Thymus (tissue), 14 donors: ENCODE measurements at places on chromosomes 4 and X.

- no peak for DNase-seq
These were observed 93.6 kb downstream of the DCTD start for GRCh38 chr4:182823576-182823975.

DNA sequence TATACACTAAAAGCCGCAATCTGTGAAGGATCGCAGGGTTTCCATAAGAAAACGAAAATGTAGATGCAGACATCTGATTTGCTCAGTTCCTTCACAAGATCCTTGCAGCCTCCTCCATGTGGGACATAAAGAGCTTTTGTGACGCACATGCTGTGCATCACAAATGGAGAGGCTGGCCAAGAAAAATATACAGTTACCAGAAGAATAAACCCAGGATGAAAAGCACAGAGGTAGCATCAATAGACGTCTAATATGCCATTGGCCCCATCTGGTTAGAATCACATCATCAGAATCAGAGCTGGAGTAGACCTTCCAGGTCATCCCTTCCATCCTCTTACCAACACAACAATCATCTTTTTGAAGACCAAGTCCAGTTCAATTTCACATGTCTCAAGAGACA is 517.4 kb downstream of the RAB28 start:
- no peak for DNase-seq

DNA sequence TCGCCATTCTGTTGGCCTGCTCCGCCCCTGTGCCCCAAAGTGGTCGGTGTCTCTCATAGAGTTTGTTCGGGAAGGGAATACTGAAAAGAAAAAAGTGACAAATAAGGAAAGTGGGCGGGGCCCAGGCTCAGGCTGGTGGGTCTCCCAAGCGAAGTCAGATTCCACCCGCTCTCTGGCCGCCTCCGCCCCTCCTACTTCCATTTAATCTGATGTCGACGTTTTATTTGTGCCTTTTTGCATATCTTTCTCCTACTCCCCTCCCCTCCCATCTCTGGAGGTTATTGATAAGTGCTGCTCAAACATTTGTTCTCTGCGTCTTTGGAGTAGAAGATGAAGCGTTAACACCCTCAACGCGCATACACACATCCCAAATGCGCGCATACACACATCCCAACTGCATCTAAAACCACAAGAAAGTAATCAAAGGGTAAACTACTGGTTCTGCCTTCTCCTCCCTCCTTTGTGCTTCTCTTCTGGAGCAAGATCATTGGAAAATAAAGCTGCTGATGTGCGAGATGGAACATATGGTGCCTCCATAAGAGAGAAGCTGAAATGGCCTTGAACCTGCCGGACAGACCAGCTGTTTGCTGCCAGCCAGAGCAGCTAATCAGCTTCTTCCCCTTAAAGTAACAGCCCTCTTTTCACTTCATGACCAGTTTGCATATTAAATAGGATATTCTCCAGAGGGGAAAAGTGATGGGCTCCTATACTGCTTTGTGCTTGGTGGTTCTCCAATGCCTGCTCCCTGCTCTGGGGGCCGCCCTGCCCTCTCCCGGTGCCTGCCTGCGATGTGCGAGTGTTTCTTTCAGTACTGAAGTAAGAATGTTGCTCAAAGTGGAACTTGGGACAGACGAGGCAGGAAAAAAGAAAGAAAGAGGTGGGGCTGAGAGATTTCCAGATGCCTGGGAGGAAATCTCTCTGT is 3.1 kb downstream of the MAMLD1 start:
- no peak for DNase-seq

GRCh38 chr4:177293208-177294033 is 16.3 kb upstream of the NEIL3 start:
- DNase-seq, result no peak

DNA sequence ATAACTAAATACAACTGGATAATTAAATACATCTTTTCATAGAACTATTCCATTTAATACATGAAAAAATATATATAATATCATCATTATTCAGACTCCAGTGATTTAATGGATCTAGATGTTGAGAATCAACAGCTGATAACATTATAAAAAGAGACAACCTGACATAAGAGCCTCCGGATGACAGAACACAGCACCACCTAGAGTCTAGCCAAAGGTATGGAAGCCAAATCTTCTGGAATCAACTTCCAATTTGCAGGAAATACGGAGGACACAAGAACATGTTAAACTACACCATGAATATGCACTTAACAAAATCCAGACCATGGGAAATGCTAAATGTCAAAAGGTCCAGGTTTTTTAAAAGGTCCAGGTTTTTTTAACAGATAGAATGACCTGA is 55.0 kb downstream of the LRBA start:
- no peak for DNase-seq

- DNase-seq, result no peak
These were observed 56.1 kb upstream of the NAP1L2 start for GRCh38 chrX:73270753-73271152.

- DNase-seq, result no peak
These were observed 135.1 kb downstream of the CHIC2 start for GRCh38 chr4:53929311-53929710.

DNA sequence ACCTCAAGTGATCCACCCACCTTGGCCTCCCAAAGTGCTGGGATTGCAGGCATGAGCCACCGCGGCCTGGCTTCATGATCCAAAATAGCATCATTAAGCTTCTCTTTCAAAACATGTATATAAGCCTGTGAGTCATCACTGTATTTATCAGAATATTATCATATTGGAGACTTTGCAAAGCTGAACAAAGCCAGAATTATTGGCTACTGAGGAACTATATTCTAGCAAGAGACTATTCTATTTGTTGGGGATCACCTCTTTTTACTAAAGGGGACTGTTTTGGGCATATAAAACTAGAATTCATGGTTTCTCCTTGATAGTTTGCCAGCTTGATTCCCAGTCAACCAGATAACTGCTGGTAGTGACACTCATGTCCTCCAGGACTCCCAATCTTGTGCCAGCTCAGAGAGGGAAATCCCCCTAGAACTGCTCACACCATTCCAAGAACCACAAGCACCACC is 40.1 kb downstream of the TET2 start:
- no peak for DNase-seq

- DNase-seq, result no peak
These were observed 28.1 kb upstream of the ZNF330 start for GRCh38 chr4:141192564-141192963.

GRCh38 chrX:43096830-43097229 is 318.9 kb upstream of the PPP1R2C start:
- DNase-seq, result no peak

DNA sequence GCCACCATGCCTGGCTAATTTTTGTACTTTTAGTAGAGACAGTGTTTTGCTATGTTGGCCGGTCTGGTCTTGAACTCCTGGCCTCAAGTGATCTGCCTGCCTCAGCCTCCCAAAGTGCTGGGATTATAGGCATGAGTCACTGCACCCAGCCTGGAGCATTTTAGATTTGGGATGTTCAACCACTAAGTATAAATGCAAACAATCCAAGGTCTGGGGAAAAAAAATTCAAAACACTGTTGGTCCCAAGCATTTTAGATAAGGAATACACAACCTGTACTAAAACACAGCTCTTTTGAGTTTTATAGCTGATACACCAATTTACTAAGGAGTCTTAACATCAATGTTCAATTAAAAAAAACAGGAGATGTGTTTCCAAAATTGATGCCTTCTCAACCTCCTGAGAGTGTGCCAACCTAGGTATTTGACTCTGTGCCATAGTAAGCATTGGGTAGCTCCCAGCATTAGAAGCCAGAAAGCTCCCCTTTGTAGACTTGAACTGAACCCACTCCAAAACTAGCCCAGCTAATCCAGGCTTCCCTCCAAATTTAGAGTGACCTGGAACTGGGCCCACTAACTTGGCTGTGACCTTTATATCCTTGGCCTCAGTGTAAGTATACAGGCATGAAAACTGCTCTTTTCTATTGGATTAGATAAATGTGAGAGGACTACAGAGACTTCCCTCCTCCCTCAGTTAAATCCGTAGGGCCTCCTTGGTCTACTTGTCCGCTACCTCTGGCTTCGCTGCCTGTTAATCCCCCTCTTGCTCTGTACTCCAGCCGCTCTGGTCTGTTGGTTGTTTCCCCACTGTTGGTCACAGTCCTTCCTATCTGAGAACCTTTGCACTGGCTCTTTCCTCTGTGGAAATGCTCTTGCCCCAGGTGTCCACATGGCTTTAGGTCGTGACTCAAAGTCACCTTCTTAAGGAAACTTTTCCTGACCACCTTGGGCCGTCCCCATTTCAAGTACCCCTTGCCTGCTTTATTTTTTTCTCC is 77.6 kb downstream of the CCKAR start:
- DNase-seq, result no peak

DNA sequence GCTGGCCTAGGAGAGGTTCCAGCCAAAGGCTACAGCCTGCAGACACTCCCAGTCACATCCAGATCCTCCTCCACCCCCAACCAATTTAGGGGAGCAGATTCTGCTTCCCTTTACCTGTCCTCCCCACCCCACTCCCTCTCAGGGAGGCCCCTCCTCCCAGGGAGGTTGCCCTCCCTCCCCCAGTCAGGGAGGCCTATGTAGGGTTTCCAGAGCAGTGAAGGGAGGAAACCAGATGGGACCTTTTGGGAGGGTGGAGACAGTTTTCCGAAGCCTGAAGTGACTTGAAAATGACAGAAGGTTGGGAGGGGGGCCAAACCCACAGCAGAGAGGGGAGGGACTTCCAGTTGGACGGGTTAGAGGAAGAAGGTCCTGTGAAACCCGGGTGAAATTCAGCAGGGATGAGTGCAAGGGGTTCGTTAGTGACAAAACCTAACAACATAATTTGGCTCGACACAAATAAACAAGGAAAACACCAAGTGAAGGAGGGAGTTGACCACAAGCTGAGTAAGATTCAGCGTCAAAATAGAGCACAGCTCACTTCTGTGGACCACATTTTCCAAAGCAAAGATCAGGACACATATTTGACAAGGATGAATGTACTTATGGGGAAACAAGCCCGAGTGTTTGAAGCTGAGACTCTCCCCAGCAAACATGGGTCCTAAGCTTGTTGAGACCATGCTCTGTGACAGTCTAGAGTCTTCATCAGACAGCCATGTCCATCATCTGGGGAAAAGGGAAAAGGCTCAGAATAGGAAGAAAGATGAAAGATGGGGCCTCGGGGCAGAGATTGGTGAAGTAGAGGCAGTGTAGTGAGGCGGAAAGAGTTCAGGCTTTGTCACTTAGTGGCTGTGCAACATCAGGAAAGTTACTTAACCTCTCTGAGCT is 46.4 kb downstream of the PRPS1 start:
- no peak for DNase-seq

DNA sequence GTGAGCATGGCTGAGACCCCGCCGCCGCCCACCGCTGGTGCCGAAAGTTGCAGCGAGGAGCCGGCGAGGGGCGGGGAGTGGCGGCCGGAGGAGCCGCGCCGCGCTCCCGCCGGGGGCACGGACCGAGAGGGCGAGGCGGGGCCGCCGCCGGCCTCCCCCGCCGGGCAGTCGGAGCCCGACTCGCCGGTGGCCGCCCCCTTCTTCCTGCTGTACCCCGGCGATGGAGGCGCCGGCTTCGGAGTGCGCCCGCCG is 16.5 kb downstream of the UTP3 start:
- no peak for DNase-seq

- DNase-seq, result no peak
These were observed 9.5 kb downstream of the SLC38A5 start for GRCh38 chrX:48460606-48461005.

DNA sequence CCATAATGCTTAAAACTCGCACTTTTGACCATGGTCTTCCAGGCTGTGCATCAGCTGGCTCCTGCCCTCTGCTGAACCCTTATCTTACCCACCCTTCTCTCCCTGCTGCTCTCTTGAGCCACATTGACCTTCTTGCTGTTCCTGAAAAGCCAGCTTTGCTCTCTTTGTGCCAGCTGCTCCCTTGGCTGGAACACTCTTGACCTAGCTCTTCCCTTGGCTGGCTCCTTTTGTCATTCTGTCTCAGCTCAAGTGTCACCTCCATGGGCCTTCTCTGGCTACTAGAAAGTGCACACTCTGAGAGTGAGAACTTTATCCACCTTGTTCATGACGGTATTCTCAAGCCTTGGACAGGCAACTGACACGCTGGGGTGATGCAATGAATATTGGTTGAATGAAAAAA is 112.1 kb downstream of the MGST2 start:
- DNase-seq, result no peak

- DNase-seq, result no peak
These were observed 101.0 kb upstream of the UBQLN2 start for GRCh38 chrX:56462389-56462788.

- no peak for DNase-seq
These were observed 34.4 kb upstream of the HMX1 start for GRCh38 chr4:8905773-8906667.

GRCh38 chr4:22668702-22669101 is 24.0 kb upstream of the GBA3 start:
- DNase-seq, result no peak

GRCh38 chr4:173478201-173478912 is 51.7 kb downstream of the HAND2 start:
- no peak for DNase-seq

GRCh38 chr4:140211693-140212092 is 57.7 kb upstream of the MAML3 start:
- no peak for DNase-seq

- no peak for DNase-seq
These were observed 658 bp downstream of the SCOC start for GRCh38 chr4:140374130-140374477.

- DNase-seq, result peak; percentile 7
These were observed 36.1 kb upstream of the DOCK11 start for GRCh38 chrX:118459494-118459893.

- DNase-seq, result peak; percentile 32
These were observed at the start of gene JADE3 for GRCh38 chrX:46912098-46912602. JADE3 (plus strand) TSS chrX:46912421; CDS start chrX:46984895, 72,474 bp downstream.

- no peak for DNase-seq
These were observed 24.9 kb upstream of the RNF150 start for GRCh38 chr4:141158219-141158618.

- DNase-seq, result no peak
These were observed 644.1 kb downstream of the MID1IP1 start for GRCh38 chrX:39445336-39445735.

- DNase-seq, result peak; percentile 47
These were observed 2.1 kb downstream of the NSD2 start for GRCh38 chr4:1873291-1873690.

GRCh38 chrX:136453771-136454170 is 34.0 kb upstream of the BRS3 start:
- no peak for DNase-seq

DNA sequence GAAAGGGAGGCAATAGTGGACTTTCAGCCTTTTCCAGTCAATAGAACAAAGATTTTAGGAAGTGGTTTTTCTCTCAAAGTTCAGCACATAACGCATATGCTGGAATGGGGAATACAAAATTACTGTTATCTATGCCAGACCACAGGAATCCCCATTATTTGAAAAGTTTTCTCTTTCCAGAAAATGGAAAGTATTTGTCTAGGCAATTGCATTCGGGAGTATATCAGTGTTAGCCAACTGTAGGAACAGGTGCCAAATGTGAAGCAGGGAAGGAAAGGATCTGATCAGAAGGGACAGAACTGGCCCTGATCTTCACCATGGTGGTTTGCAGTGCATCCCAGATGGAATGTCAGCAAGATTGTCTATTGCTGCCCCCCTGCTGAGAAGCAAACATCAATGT is 213.6 kb downstream of the CPE start:
- no peak for DNase-seq

- no peak for DNase-seq
These were observed 16.6 kb upstream of the KLHL2 start for GRCh38 chr4:165190591-165191347.
